AG04449 (cell line): ENCODE measurements at places on chromosomes 12 and 14.

- DNase-seq = no peak
Observed at GRCh38 chr12:6269986-6270385, 40.5 kb upstream of the PLEKHG6 start.

DNA sequence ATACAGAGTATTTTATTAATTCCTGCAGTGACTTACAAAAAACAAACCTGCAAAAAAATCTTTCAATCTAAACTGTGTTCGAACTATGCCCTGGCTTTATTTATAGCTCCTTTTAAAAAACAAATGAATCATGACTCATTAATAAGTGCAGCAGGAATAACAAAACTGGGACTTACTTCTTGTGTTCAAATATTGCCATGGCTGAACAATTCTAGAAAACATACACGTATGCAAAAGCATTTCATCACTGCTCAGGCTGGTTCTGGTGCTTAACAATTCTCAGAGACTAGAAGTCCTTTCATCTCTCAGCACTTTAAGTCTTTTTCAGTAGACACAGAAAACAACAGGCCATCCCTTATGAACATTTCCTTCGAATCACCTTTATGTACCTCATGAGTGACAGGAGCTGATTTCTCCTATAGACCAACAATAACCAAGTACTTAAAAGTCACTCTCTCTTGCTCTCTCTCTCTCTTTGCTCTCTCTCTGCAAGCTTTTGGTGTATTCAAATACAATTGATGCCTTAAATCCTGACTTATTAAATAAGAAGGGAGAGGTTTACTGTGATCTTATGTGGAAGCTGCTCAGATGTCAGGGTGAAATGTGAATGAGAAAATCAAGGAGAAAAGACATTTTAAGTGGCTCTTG is 268.8 kb downstream of the TTC8 start:
- no peak for DNase-seq

DNA sequence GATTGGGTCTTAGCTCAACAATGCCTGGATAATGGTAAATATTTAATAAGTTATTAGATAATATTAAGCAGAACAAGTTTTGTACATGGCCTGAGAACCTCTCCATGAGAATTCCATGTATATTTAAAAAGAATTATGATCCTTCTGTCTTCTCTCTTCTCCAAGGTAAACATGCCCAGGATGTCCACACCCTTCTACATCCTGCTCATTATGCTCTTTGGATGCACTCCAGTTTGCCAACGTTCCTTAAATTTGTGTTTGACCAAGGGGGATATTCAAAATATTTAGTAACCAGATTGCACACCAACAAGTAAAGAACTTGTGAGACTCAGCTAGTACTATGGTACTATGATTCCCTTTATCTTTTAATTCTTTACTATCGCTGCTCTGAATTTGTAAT is 44.8 kb upstream of the ERGIC2 start:
- no peak for DNase-seq

DNA sequence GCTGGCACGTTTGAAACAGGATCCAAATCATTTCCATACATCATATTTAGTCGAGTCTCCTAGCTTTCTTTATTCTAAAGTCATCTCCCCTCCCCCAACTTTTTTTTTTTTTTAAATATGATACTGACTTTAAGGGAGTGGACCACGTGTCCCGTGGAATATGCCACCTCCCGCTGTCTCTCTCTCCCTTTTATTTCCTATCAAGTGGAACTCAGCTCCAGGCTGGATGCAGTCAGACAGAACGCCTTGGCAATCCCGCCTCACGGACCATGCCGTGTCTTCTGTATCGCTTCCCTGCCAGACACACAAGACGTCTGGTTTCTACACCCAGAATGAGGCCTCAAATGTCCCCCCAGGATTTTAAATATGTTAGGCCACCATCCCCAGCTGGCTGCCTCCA is 21.2 kb downstream of the BCL7A start:
- DNase-seq = no peak

- no peak for DNase-seq
Observed at GRCh38 chr12:100539202-100539601, 34.3 kb upstream of the GAS2L3 start.

GRCh38 chr12:126474703-126475102 is 1409.5 kb downstream of the AACS start:
- no peak for DNase-seq

- no peak for DNase-seq
Observed at GRCh38 chr12:65822732-65823512, 1.4 kb upstream of the HMGA2 start.
